ENCODE measurements at places on chromosomes 1 and 21.
A peak's percentile ranks its signal among the peaks of the same experiment; 100 is the strongest.

DNA sequence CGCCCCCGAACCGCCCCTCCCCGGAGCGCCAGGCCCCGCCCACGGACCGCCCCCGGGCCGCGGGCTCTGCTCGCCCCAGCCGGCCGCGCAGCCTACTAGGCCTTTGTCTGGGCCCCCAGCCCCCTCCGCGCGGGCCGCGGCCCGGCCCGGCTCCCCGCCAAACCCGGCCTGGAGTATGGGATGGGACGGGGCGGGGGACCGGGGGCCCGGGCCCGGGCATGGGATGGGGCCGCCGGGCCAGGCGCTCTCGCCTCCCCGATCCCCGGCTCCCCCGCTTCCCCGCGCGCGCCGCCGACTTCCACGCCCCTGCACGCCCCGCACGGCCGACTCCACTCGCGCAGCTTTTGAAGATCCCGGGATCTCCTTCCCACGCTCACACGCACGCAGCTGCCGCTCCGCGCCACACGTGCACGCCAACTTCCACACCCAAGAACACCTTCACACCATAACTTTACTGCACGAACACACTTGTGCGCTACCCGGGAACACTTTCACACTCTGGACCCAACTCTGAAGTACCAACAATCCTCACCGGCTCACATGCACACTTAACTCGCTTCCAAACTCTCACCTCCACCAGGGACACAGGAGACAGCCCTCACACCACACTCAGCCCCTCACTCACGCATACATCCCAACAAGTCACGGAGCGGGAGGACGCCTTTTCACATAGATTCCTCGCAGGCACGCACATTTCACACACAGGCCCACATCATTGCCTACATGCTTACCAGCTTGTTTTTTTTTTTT lies 437 bp upstream of the HSPG2 start:
- peak; percentile 93 for DNase-seq

- peak; percentile 65 for DNase-seq
Observed at GRCh38 chr1:165257969-165258459, 98.5 kb downstream of the LMX1A start.

- DNase-seq = peak; percentile 86
Observed at GRCh38 chr1:1616045-1616790, 918 bp downstream of the MIB2 start.

DNA sequence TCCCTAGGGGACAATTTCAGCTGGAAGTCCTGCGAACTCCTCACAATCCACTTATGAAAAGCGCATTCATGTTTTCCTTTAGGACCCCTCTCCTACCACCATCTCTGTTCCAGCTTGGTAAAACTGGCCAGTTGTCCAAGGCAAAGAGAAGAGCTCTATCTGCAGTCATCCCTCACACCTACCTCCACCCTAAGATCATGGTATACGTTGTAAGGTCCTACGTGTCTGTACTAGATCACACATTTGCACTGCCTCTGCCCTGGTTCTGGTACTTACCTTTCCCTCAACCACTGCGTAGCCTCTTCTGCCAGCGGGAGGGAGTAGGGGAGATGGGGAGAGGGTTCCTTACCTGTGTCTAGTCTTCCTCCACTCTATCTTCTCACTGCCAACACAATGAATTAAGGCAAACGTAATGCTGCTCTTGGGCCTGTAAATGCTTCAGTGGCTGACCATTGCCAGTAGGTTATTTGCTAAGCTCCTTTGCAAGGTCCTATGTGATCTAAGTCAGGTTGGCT lies 739 bp upstream of the NUP133 start:
- DNase-seq = peak; percentile 31

- no peak for DNase-seq
Observed at GRCh38 chr1:1225238-1225845, 6.5 kb downstream of the SDF4 start.

DNA sequence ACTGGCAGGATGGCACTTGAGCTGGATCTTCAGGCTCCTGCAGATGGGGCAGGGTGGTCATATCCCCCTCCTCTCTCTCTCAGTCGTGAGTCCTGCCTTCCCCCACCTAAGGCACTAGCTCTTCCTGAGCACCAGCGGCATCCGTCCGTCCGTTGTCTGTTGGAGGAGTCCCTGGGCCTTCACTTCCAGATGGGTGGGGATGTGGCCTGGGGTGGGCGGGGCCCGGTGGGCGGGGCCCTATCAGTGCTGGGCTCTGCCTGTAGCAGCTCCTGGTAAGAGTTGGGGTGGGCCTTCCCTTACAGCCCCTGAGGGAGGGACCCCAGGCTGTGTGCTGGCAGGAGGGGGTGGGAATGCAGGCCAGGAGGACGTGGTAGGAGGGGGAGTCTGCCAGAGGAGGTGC lies 10.3 kb downstream of the LDLRAD2 start:
- DNase-seq = no peak

GRCh38 chr1:110062612-110063011 lies 7.9 kb downstream of the ALX3 start:
- DNase-seq = no peak

- no peak for DNase-seq
Observed at GRCh38 chr1:84887261-84887934, 5.6 kb downstream of the LPAR3 start.

DNA sequence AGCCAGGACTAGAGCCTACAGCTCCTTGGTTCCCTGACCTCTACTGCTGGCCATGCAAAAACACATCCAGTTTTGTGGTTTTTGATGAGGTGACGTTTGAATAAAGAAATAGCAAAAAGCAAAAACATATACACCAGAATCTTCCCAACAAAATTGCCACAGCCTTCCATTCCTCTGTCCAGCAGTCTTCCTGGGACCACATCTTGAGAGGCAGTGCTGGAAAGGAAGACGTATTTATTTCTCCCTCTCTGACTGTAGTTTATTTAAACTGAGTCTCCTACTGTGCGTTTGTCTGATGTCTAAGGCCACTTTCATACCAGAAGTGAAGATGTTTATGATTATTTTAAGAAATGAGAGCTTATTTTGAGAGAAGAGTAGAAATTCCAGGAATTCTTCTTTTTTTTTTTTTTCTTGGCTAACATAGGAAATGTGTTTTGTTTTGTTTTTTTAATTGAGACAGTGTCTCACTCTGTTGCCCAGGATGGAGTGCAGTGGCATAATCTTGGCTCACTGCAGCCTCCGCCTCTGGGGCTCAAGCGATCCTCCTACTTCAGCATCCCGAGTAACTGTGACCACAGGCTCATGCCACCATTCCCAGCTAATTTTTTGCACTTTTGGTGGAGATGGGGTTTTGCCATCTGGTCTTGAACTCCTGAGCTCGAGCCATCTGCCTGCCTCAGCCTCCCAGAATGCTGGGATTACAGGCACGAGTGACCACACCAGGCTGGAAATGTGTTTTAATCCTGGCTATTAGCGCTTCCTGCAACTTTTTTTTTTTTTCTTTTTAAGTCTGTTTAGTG lies 118.5 kb downstream of the ITSN1 start:
- DNase-seq = no peak

DNA sequence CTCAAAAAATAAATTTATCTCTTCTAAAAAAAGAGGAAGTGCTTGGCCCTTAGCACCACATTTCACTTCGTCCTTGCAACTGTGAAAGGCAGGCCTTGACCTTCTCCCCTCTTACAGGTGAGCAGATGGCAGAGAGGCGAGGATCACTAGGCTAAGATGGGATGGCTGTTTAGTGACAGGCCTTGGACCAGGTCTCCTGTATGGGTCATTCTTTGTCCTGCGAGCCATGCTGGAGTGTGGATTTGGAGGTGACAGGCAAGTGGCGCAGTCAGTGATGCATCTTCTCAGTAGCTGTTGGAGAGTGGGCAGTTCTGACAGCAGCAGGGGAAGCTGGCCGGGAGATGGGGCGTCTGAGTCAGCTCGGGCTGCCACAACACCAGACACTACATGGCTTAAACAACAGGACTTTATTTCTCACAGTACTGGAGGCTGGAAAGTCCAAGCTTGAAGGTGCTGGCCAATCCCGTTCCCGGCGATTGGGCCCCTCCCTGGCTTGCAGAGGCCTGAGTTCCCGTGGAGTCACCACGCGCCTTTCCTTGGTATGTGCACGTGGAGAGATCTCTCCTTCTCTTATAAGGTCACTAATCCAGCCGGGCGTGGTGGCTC lies 16.5 kb downstream of the SLC27A3 start:
- DNase-seq = peak; percentile 55

DNA sequence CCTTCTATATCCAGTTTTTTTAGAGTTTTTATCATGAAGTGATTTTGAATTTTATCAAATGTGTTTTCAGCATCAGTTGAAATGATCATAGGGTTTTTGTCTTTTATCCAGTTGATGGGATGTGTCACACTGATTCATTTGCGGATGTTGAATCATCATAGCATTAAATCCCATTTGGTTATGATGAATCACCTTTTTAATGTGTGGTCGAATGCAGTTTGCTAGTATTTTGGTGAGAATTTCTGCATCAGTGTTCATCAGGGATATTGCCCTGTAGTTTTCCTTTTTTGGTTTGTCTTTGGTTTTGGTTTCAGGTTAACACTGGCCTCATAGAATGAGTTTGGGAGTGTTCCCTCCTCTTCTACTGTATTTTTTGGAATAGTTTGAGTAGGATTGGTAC lies 80.3 kb downstream of the DIRAS3 start:
- DNase-seq = no peak

- DNase-seq = no peak
Observed at GRCh38 chr1:153360190-153360589, 2.5 kb downstream of the S100A9 start.

DNA sequence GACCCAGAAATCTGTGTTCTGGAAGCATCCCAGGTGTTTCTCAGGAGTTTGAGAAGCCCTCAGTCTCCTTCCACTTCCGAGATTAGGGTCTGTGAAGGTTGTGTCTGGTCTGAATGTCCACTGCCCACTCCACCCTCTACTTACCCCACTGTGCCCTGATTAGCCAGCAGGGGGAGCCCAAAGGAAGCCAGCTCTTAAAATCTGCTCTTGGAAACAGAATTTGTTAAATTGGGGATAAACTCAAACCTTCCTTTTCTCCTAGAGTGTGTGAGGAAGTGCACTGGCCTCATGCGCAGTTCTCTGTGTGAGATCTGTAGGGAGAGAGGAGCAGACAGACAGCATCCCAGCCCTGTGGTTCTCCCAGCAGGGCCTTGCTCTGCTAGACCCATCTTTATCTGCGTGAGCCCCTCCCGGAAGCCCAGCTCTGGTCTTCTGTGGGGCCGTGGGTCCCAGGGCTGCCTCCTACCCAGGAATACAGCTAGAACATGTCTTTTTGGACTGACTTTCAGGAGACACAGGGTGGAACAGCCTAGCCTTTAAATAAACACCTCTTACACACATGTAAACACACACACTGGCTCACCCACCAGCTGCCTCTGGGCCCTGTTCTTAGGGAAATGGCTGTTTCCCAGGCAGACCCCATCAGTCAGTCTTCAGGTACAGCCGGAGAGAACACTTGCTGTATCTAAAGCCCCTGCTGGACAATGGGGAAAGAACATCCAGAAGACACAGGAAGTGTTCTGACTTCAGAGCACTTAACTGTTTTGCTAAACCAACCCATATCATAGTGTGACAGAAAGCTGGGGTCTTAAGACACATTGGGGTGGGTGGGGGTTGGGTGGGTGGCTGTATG lies 52.2 kb downstream of the SMYD2 start:
- peak; percentile 50 for DNase-seq

DNA sequence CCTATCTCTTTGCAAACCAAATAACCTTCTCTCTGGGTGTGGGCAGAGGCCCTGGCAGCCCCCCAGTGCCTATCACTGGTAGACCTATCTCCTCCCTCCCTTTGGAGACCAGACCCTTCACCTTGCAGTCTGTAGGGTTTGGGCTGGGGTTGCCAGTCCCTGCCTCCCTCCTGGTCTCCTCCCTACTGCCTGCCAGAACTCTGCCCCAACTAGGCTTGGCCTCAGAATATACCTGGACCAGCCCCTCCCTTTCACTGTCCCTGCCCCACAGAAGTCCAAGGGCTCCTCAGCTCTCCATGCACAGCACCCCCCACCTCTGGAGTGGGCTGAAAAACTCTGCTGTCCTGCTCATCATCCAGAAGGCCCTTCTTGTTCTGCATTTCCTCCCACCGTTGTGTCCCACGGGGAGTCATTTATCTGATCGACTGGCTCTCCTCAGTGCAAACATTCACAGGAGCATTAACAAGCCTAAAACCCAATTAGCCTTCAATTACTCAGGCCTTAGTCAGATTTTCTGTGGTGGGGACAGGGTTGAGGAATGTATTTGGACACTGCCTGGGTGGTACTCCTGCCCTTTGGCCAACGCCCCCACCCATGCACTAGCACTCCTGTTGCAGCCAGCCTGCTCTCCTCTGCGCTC lies 27.7 kb upstream of the DMBX1 start:
- DNase-seq = no peak

Data from GM13977 (cell line).